ENCODE measurements at places on chromosomes 5 and 9.

DNA sequence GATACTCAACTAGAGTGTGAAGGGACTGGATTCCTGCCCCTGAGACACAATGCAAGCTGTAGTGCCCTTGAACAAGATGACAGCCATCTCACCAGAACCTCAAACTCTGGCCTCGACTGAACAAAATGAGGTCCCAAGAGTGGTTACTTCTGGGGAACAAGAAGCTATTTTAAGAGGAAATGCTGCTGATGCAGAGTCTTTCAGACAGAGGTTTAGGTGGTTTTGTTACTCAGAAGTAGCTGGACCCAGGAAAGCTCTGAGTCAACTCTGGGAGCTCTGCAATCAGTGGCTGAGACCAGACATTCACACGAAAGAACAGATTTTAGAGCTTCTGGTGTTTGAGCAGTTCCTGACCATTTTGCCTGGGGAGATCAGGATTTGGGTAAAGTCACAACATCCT, 2.4 kb downstream of the ZNF483 start:
- DNase-seq = no peak

GRCh38 chr5:124963236-124963919, 216.9 kb upstream of the ZNF608 start:
- DNase-seq = no peak

GRCh38 chr5:123367739-123368138, 55.5 kb downstream of the CEP120 start:
- no peak for DNase-seq

DNA sequence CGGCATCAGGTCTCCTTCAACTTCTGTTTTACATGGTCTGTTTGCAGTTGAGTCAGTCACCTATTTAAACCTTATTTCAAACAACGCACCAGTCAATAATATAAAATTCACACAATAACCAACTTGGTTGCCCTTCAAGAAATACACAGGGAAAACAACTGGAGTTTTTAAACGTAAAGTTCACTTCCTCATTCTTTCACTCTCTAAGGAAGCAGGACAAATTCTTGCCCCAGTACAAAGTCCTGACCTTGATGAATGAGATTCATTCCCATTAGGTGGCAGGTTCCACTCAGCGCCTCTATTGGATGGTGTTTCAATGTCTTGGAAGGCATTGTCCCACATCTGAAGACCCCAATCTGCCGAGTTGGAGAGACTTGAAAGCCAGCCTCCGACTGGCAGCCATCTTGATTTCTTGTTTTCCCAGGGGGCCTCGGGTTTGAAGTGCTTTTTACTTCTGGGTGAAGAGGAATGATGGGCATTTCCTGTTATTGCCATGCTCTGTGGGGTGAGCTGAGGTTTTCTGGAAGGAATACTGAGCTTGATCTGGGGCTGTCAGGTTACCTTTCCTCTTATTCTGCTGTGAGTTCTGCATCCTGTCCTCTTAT, 105.0 kb downstream of the ACER2 start:
- no peak for DNase-seq

GRCh38 chr5:112367400-112367799, 51.7 kb downstream of the EPB41L4A start:
- DNase-seq = no peak

DNA sequence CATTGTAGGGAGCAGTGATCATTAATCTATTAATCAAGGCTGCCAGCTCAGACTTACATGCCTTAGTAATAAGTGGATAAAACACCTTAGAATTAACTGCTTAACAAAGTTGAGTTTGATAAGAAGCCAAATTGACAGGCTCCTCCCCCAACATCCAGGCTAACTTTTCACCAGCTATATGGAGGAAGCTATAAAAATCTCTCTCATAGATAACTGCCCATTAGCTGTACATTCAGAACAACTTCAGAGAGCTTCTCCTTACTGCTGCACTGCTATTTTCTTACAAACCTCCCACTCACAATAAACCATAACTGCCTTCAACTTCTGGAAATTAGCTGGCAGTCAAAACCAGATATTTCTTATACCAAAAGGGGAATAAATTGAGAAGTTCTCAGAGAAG, 364.1 kb downstream of the PRELID2 start:
- DNase-seq = no peak

Measured in stimulated activated naive B cell treated with anti-CD40 and anti-IgM and Interleukin-4, amounts not matched to agents 10 μg/mL and 1 μg/mL and 100 μg/mL, for 72 hours (primary cell).